ENCODE measurements at places on chromosomes 5 and 9.

DNA sequence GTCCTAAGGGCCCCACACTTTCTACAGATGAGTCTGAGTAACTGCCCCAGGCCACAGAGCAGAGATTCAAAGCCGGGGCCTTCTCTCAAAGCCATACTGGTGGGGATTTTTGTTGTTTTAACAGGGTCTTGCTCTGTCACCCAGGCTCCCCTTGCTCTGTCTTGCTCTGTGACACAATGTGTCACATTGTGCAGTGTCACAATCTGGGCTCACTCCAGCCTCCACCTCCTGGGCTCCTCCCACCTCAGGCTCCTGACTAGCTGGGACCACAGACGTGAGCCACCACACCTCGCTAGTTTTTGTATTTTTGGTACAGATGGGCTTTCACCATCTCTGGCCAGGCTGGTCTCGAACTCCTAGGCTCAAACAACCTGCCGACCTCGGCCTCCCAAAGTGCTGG lies 8.6 kb downstream of the AGPAT2 start:
- no peak for DNase-seq

DNA sequence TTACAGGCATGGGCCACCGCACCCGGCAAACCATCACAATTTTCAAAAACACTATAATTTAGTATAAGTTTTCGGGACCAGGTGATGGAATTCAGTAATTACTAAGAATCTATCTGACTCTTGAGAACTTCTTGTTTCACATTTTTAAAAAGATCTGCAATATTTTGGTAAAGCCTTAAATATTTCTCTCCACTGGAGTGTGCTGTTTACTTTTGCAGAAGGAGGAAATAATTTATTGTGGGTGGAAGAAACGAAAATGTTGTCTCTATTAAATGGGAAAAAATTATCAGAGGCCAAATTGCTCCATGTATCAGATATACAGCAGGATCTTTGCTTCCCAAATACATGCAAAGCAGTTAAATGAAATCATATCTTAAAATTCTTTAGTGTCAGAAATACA lies 566.8 kb upstream of the CYLC2 start:
- DNase-seq = no peak

DNA sequence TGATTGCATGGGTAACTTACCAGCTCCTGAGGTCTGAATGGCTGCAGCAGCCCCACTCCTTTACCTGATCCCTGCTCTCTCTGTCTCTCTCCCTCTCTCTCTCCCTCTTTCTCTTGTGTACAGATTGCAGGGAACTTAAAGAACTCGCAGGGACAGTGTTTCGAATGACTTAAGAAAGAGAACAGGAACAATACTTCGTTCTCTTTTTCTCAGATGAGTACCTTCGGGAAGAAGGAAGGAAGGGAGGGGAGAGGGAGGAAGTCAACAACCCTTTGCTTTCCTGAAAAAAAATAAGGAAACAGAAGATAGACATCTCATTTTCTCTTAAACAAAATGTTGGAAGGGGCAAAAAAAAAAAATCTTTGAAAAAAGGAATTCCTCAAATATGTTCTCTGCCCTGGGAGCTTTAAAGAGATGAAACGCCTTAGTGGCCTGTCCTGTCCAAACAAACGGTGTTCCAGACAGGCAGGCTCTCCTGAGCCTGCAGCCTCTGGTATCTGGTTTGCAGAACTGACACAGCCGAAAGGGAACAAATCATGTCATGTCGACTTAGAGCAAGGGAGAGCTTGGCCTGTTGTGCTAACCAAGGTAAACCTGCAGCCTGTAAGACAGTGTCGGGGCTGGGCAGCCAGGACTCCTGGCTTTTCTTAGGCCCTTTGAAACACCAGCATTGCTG lies at the start of gene ZNF366:
TSS of gene ZNF366 (minus strand) at position 180 of the 676 bp plus-strand sequence. CDS start 45,914 bp downstream, outside the sequence.
- no peak for DNase-seq

- no peak for DNase-seq
Observed at GRCh38 chr5:169805527-169805934, 168.5 kb downstream of the DOCK2 start.

DNA sequence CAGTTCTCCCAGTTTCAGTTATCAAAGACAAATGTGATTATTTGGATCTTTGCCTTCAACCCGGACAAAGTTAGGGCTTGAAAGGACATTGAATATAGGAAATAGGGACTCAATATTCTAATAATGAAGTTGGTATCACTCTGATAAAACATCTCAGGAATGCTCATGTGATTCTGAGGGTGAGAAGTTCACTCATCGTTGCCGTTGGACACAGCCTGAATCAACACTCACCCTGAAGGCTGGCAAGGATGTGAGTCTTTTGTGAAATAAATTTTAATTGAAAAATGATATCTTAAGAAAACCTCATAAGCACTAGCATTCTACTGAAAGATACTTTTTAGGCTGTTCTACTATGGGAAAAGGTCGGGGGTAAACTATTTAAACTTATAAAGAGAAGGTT lies 44.8 kb upstream of the C9orf72 start:
- no peak for DNase-seq
